Stimulated activated CD8-positive, alpha-beta memory T cell treated with anti-CD3 and anti-CD28 coated beads, Interleukin-15, amount 100 ng/mL, for 1 hour (primary cell): ENCODE measurements at places on chromosomes 6 and 20.

- DNase-seq: no peak
Measured at GRCh38 chr20:40654876-40655275, 34.2 kb downstream of the MAFB start.

- DNase-seq: no peak
Measured at GRCh38 chr6:89392823-89393222, 19.2 kb downstream of the RRAGD start.

GRCh38 chr20:35690265-35690664 is 8.9 kb downstream of the NFS1 start:
- DNase-seq: no peak

GRCh38 chr6:55812509-55812908 is 62.9 kb downstream of the BMP5 start:
- no peak for DNase-seq
